ENCODE measurements at places on chromosomes 11 and 22. TPM values are rescaled to one million over a fixed set of nuclear protein-coding genes. Genes with fewer than 3 reads are reported as not detected.

Gene ZNF214
- polyA plus RNA-seq: 0.38 TPM

- H3K4me3 ChIP-seq: no peak overlapping the region
- DNase-seq: no peak
- no peaks in the 10 kb centered on the region for H3K27me3 ChIP-seq
- H3K4me1 ChIP-seq: no peaks in the 10 kb centered on the region
- H3K36me3 ChIP-seq: no peaks in the 10 kb centered on the region
These were observed 65.1 kb downstream of the PRMT3 start for GRCh38 chr11:20452585-20452984.

DNA sequence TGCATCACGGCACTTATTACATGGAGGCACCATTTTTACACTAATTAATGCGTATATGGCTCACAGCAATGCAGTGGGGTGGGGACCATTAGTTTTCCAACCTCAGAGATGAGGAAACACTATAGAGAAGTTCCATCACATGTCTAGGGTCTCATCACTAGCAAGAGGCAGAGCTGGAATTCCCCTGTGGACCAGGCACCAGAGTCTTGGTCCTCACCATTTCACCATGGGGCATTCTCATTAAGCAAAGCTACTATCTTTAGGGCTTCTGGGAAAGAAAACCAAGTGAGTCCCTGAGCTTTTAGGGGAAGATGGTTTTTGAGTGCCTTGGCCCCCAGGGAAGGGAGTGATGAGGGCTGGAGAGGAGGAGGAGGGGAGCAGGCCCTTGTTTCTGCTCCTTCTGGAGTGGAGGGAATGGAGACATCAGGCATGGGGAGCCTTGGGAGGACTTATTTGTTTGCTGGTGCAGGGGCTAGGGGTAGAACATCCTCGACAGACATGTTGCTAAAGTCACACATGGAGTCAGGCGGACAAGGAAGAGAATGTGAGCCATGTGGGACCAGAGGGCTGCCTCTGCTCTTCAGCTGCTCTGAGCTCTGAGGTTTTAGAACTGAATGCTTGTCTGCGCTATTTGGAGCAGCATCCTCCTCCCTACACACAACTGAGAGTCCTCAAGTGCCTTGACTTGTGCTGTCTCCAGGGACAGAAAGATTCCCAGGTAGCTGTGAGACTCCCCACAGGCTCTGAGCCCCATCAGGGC, 40.3 kb upstream of the ZBED5 start:
- peaks cover 3% of the 10 kb centered on the region for H3K4me1 ChIP-seq
- H3K27ac ChIP-seq: peak overlapping the region; percentile 94
- H3K36me3 ChIP-seq: no peaks in the 10 kb centered on the region
- H3K4me3 ChIP-seq: no peak overlapping the region
- DNase-seq: no peak
- no peaks in the 10 kb centered on the region for H3K27me3 ChIP-seq

- no peak overlapping the region for H3K27ac ChIP-seq
- H3K36me3 ChIP-seq: no peaks in the 10 kb centered on the region
- H3K4me3 ChIP-seq: no peak overlapping the region
These were observed 106.4 kb downstream of the SYN3 start for GRCh38 chr22:32951807-32952153.

Gene SLC5A1
- 24.0 TPM for polyA plus RNA-seq

DNA sequence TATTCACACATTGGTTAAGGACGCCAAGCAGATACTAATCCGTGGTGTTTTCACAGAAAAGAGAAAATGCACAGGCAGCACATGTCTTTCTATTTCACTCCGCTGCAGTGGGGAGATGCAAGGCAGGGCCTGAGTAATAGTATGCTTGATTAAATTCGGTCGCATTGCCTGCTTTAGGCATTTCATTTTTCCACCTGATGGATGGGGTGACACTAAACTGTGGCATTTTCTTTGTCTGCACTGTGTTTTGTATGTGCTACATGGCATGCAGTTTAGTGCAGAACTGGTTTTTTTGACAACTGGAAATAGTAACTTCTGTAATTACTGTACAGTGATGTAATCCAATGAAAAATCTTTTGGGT, 94.9 kb downstream of the SLC17A6 start:
- no peak overlapping the region for H3K4me3 ChIP-seq
- H3K36me3 ChIP-seq: no peaks in the 10 kb centered on the region
- no peak for DNase-seq

DNA sequence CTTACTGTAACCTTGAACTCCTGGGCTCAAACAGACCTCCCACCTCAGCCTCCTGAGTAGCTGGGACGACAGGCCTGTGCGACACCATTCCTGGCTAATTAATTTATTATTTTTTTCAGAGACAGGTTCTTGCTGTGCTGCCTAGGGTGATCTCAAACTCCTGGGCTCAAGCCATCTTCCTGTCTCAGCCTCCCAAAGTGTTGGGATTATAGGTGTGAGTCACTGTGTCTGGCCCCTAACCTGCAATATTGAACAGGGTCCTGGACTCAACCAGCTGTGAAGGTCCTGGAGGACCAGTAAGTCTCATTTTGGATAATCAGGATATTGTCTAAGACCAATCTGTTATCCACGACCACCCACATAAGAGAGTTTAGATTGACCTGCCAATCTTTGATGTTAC, 15.2 kb downstream of the CCDC134 start:
- no peak overlapping the region for H3K27ac ChIP-seq
- no peaks in the 10 kb centered on the region for H3K36me3 ChIP-seq
- no peak overlapping the region for H3K4me3 ChIP-seq
- DNase-seq: no peak
- H3K4me1 ChIP-seq: no peaks in the 10 kb centered on the region

Gene P2RX3
- not detected for polyA plus RNA-seq

Gene TBX1
- polyA plus RNA-seq: 1.1 TPM

GRCh38 chr11:125075900-125076317, 12.8 kb downstream of the SLC37A2 start:
- no peaks in the 10 kb centered on the region for H3K4me1 ChIP-seq
- no peaks in the 10 kb centered on the region for H3K27me3 ChIP-seq
- no peak overlapping the region for H3K27ac ChIP-seq
- H3K4me3 ChIP-seq: no peak overlapping the region
- DNase-seq: no peak

- no peak overlapping the region for H3K4me3 ChIP-seq
- H3K36me3 ChIP-seq: no peaks in the 10 kb centered on the region
- no peak overlapping the region for H3K27ac ChIP-seq
- no peaks in the 10 kb centered on the region for H3K4me1 ChIP-seq
These were observed 26.1 kb upstream of the TTLL12 start for GRCh38 chr22:43213051-43213450.

DNA sequence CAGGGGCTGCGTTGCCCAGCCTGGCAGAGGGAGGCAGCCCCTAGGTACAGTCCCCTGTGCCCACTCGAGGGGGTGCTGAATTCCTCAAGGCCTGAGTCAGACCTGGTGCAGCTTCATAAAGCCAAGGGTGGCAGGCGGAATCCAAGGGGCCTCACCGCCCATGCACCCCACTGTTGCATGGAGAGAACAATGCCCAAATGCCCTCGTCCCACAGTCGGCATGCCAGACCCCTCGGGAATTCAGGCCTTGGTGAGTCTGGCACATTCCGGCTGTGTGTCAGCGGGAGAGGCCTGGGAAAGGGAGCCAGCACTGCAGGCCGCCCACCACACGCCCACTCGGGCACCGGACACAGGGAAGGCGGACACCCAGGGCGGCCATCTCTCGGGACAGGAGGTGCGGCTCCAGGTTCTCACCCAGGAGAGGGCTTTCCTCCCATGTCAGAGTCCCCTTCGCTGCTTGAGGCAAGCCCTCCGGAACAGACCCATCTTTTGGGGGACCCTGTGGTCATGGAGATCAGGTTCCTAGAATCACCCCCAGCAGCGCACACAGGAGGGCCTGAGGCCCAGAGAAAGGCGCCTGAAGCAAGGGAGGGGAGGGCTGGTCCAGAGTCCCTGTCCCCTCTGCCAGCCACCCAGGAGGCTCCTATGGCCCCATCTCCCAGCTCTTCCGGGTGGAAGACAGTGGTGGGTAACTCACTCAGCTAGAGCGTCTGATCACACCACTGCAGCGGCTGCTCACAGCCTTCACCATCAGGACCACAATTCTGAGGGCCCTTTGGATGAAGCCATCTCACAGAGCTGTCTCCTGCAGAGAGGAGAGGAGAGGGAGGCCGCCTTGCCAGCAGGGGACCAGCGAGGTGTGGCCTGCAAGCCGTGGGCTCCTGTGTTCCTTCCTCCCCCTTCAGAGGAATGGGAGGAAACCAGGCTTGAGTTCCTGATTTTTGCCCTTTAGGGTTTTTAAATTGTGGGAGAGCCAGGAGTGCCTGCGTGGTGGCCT, 31.6 kb upstream of the KCNQ1OT1 start:
- no peaks in the 10 kb centered on the region for H3K27me3 ChIP-seq
- no peak overlapping the region for H3K27ac ChIP-seq
- no peaks in the 10 kb centered on the region for H3K4me1 ChIP-seq
- H3K4me3 ChIP-seq: no peak overlapping the region

Gene SYNGR1
- 10.9 TPM for polyA plus RNA-seq

DNA sequence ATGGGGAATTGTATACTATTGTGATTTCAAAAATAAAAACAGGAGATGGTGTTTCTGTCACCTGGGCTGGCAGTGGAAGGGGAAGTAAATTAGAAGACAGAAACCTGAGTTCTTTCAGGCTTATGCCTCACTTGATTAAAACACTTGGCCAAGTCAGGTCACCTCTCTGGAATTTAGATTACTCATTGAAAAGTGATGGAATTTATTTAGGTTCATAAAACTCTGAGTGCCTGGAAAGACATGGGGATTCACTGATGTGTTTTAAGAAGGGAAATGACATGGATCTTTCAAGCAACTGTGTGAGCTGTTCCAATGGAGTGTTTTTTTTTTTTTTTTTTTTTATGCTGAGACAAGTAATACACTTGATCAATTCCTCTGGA, 400.1 kb downstream of the TMEM135 start:
- no peak for DNase-seq
- H3K36me3 ChIP-seq: no peaks in the 10 kb centered on the region
- H3K27me3 ChIP-seq: no peaks in the 10 kb centered on the region
- H3K4me3 ChIP-seq: no peak overlapping the region

GRCh38 chr22:49726022-49726681, 101.5 kb downstream of the BRD1 start:
- no peaks in the 10 kb centered on the region for H3K27me3 ChIP-seq
- H3K27ac ChIP-seq: no peak overlapping the region
- no peaks in the 10 kb centered on the region for H3K36me3 ChIP-seq
- no peak overlapping the region for H3K4me3 ChIP-seq
- H3K4me1 ChIP-seq: no peaks in the 10 kb centered on the region

- H3K4me3 ChIP-seq: no peak overlapping the region
- no peak overlapping the region for H3K27ac ChIP-seq
- no peaks in the 10 kb centered on the region for H3K36me3 ChIP-seq
- peak; percentile 61 for DNase-seq
- H3K4me1 ChIP-seq: no peaks in the 10 kb centered on the region
These were observed 423.7 kb downstream of the BRD1 start for GRCh38 chr22:49404020-49404419.

DNA sequence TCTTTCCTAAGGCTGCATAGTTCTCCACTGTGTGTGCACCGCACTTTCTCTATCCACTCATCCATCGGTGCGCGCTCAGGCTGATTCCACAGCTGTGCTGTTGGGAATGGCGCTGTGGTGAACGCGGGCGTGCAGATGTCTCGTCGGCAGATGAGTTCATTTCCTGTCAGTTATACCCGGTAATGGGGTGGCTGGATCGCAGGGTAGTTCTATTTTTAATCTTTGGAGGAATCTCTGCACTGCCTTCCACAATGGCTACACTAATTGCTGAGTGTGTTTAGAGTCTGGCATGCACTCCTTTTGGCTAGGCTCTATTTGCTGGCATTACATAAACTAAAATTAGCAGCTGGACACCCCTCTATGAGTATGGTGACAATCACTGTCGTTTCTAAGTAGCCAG, 27.9 kb upstream of the KRTAP5-7 start:
- no peak overlapping the region for H3K27ac ChIP-seq
- H3K4me1 ChIP-seq: no peaks in the 10 kb centered on the region
- peaks cover 6% of the 10 kb centered on the region for H3K36me3 ChIP-seq
- no peaks in the 10 kb centered on the region for H3K27me3 ChIP-seq
- no peak overlapping the region for H3K4me3 ChIP-seq

GRCh38 chr11:46436113-46436512, 44.5 kb upstream of the CHRM4 start:
- no peak for DNase-seq
- H3K36me3 ChIP-seq: peaks cover 6% of the 10 kb centered on the region
- no peak overlapping the region for H3K4me3 ChIP-seq
- no peak overlapping the region for H3K27ac ChIP-seq
- no peaks in the 10 kb centered on the region for H3K4me1 ChIP-seq

Gene APOBEC3H
- polyA plus RNA-seq: not detected

DNA sequence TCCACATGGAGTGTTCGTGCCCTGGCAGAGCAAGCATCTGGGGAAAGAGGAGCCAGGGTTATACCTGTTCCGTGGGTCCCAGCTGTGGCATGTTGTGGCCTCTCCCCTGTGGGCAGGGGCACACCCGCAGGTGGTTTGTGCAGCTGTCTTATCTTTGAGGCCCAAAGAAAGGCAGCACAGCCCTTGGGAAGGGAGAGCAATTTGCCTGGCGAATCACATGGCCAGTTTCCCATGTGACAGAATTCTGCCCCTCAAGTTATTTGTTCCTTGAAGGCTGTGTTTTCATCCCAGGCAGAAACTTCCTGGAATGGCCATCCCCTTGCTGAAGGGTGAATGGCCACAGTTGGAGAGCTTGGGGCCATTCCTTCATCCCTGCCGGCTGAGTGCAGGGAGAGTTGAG, 16.4 kb upstream of the COX8A start:
- peaks cover 6% of the 10 kb centered on the region for H3K36me3 ChIP-seq
- no peaks in the 10 kb centered on the region for H3K4me1 ChIP-seq
- no peak overlapping the region for H3K4me3 ChIP-seq
- H3K27me3 ChIP-seq: no peaks in the 10 kb centered on the region
- no peak for DNase-seq

DNA sequence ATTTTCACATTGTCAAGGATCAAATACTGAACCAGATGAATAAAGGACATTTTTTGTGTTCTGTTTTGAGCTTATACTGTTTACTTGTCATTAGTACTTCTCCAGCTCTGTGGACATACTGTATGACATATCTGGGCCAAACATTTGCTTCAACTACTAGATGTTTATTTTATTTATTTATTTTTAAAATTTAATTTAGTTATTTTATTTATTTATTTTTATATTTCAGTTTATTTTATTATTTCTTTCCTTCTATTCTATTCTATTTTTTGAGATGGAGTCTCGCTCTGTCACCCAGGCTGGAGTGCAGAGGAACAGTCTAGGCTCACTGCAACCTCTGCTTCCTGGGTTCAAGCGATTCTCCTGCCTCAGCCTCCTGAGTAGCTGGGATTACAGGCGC, 37.0 kb downstream of the HORMAD2 start:
- H3K4me1 ChIP-seq: no peaks in the 10 kb centered on the region
- no peaks in the 10 kb centered on the region for H3K27me3 ChIP-seq
- no peaks in the 10 kb centered on the region for H3K36me3 ChIP-seq
- H3K4me3 ChIP-seq: no peak overlapping the region

DNA sequence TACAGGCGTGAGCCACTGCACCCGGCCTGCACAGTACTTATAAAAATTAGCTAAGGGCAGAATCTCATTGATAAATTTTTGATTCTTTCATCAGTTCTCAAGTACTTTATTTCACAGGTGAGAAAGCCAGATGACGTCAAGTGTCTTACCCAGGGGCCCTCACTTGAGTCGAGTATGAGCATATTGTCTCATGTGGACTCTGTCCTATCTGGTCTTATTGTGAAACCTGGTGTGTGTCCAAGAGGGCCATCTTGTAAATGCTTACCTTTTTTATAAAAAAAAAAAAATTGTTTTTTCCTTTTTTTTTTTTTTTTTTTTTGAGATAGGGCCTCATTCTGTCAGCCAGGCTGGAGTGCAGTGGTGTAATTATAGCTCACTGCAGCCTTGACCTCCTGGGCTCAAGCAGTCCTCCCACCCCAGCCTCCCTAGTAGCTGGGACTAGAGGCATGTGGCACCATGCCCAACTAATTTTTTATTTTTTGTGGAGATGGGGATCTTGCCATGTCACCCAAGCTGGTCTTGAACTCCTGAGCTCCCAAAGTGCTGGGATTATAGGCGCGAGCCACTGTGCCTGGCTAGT, 6.0 kb downstream of the ACO2 start:
- peaks cover under 1% of the 10 kb centered on the region for H3K4me1 ChIP-seq
- DNase-seq: no peak
- no peaks in the 10 kb centered on the region for H3K36me3 ChIP-seq
- no peak overlapping the region for H3K27ac ChIP-seq
- H3K27me3 ChIP-seq: no peaks in the 10 kb centered on the region
